ENCODE measurements at places on chromosomes 4 and X.

DNA sequence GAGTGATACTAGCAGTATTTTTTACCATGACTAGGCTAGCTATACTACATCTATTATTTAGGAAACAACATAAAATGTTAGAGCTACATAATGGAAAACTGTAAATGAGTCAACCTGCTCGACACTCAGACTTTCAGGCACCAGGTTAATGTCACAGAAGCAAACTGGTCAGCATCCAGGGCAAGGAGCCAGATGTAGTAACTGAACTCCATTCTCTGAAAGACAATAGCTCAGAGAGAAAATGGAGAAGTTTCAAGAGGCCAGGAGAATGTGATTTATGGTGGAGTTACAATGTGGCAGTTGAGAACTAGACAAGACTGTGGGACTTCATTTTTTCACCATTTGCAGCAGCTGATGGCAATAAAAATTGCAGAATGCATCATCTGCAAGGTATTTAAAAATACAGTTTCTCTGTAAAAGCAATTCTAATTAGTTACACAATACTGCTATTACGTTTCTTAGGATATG, 342.7 kb upstream of the PABPC4L start:
- no peak for DNase-seq

DNA sequence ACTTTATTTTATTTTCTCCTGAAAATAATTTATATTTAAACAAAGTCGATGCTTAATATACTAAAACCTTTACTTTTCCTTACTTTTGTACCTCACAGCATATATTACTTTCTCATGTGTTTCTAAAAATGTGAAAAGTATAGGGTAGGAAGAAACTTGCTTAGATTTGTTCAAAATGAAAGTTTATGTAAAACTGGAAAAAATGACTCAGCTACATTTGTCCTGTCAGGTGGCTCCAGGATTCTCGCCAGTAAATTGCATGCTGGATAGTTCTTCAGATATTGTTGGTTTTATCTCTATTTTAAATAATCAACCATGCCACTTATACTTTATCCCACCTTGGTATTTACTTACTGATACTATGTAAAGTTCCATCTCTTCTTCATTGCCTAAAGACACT, 159.2 kb upstream of the NDST4 start:
- no peak for DNase-seq

DNA sequence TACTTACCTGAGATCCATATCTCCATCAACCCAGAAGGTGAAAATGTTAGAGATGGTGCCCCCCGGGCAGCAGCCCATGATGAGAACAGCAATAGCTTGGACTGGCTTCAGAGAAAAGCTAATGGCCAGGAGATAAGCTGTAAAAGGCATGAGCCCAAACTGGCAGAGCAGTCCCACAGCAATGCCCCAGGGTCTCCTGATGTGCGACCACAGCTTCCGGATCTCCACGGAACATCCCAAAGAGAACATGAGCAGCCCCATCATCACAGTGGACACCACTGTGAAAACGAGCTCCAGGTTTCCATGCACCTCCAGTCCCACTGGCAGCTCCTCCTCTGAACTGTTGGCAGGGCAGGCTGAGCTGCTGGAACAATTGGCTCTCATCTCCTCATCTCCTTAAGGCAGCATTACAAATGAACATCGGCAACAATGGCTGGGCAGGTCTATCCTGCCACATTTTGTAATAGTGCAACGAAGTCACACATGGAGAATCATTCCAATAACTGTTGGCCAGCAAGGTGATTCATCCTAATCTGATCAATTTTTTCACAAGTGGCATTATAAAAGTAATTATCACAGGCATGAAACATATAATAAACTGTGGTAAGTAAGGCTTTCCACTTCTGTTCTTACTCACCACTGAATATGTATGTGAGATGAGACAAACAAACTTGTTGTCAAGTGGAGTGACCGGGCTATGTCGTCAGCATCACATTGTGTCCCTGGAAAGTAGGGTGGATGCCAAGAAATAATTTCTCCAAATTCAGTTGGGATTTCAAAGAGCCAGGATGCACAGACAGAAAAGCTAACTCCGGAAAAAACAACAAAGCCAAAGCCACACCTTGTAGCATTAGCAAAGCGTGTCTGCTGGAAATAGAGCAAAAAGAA, at the start of gene SLC10A6:
Gene SLC10A6, minus strand, starts transcription at position 653 of the 888 bp plus-strand sequence. Its CDS starts 269 bp downstream, at position 384.
- DNase-seq, result no peak

DNA sequence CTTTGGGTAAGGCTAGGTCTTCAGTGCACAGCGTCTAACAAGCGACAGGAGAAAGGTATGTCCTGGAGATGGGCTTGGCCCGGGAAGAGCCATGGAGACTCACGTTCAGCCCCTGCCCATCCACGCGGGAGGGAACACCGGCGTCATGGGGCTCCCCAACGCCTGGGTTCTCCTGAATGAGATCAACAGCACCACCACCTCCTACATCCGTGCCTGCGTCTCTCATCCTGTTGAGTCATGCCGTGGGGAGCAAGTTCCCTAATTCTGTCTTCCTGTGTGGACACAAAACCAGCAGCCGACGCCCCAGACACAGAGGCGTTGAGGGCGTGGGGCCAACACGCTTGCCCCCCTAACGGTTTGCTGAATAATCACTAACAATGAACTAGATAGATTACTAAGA, 20.1 kb upstream of the IL3RA start:
- peak; percentile 31 for DNase-seq

DNA sequence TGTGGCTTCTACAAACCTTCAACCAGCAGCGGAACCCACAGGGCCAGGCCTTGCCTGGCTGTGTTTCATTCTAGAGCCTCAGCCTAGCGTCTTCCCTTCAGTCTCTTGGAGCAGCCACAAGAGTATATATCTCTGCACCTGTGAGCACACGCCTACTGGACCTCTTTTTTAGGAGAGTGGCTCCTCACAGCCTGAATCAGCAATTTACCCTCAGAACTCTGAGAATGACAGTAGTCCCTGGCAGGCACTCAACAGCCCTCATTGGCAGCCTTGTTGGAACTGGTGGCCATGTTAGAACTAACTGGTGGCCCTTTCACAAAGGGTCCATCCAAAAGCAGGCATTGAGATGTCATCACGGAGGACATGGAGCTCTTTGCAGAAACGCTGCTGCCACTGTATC, 138.9 kb downstream of the BCOR start:
- DNase-seq, result no peak

DNA sequence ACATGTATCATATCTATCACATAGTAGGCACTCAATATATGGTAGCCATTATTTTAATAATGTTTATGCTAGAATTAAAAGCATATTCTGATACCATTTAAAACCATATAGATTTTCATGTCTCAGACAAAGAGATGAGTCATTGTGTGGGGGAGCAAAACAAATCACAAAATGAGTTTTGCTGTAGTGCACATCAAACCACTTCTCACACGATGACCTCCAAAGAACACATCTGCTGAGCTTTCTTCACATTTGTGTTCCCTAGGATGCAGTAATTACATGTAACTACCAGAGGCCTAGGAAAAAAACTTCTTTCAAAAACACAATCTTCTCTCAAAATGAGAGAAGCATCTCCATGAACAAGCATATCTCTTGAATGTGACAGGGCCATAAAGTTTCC, 56.1 kb upstream of the BRS3 start:
- no peak for DNase-seq

DNA sequence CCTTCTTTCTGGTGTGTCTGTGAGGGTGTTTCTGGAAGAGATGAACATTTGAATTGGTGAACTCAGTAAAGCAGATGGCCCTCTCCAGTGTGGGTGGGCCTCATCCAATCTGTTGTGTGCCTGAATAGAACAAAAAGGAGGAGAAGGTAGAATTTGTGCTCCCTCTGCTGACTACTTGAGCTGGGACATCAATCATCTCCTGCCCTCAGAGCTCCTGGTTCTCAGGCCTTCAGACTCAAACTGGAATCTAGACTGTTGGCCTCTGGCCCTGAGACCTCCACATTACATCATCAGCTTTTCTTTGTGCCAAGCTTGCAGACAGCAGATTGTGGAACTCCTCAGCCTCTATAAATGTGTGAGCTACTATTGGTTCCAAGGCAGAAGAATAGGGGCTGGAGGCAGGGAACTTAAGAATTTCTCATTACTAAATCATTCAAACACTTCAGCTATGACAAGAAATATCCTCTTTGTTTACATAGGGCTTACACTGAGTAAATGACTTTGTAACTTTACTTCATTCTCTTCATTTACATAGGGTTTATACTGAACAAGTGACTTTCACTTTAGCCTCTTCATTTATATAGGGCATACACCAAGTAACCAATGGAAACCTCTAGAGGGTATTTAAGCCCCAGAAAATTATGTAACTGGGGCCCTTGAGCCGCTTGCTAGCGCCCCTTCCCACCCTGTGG, 86.9 kb upstream of the NWD2 start:
- DNase-seq, result no peak

GRCh38 chr4:80188801-80189458, 8.4 kb upstream of the PRDM8 start:
- DNase-seq, result no peak

All from stimulated activated CD4-positive, alpha-beta T cell treated with anti-CD3 and anti-CD28 coated beads, Interleukin-4, amount 100 ng/mL, for 4 hours (primary cell).